Stimulated activated memory B cell treated with anti-CD40 and anti-IgM and Interleukin-4, amounts not matched to agents 10 μg/mL and 1 μg/mL and 100 μg/mL, for 72 hours (primary cell): ENCODE measurements at places on chromosomes 1 and 21.
A peak's percentile ranks its signal among the peaks of the same experiment; 100 is the strongest.

GRCh38 chr1:155030899-155031298 lies 2.7 kb downstream of the DCST2 start:
- H3K27ac ChIP-seq = no peak overlapping the region
- H3K4me3 ChIP-seq = no peak overlapping the region
- no peaks in the 10 kb centered on the region for H3K36me3 ChIP-seq

GRCh38 chr1:240888039-240888786 lies 276.3 kb upstream of the GREM2 start:
- no peaks in the 10 kb centered on the region for H3K4me1 ChIP-seq
- no peaks in the 10 kb centered on the region for H3K27me3 ChIP-seq
- no peak overlapping the region for H3K4me3 ChIP-seq
- no peak for ATAC-seq

- H3K27ac ChIP-seq = no peak overlapping the region
- H3K4me1 ChIP-seq = no peaks in the 10 kb centered on the region
- H3K36me3 ChIP-seq = no peaks in the 10 kb centered on the region
- peaks cover 10% of the 10 kb centered on the region for H3K27me3 ChIP-seq
- H3K4me3 ChIP-seq = no peak overlapping the region
These were observed 113.0 kb upstream of the UBE2U start for GRCh38 chr1:64090436-64090835.

DNA sequence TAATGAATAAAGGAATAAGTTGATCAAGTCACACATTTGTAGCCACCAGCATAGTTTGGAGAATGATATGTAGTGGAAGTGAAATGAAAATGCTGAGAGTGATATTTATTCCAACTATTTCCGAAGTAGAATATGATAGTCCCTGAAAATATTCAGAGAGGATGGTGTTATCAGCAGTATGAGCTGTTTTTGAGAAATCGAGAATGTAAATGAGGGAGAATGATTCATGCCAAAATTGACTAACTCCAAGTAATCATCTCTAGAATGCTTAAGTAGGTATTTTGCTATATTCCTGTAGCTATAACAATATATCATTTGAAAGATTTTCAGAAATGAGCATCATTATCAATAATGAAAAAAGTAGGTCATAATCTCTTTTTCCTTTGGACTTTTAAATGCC lies 178.9 kb downstream of the PDE4B start:
- no peaks in the 10 kb centered on the region for H3K36me3 ChIP-seq
- no peak overlapping the region for H3K4me3 ChIP-seq
- H3K27me3 ChIP-seq = peaks cover 21% of the 10 kb centered on the region
- no peaks in the 10 kb centered on the region for H3K4me1 ChIP-seq
- no peak for ATAC-seq

- no peak overlapping the region for H3K4me3 ChIP-seq
- ATAC-seq = no peak
- H3K4me1 ChIP-seq = no peaks in the 10 kb centered on the region
- no peaks in the 10 kb centered on the region for H3K27me3 ChIP-seq
These were observed 833.5 kb downstream of the ADGRL2 start for GRCh38 chr1:82634266-82634665.

DNA sequence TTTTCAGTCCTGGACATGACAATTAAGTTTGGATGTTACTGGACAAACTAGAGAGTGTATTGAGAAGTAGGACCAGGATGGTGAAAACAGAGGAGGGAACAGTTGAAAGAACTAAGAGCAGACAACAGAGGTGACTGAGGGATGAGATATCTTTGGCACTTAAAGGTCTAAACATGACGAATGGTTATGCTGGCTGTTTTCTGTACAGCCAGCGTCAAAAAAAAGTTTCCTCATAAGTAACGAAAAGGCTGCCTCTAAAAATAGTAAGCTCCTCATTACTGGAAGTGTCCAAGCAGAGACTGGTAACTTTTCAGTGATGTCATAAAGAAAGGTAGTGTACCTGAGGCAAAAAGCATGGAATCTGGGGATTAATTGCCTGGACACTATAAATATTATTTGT lies 35.2 kb upstream of the AK4 start:
- ATAC-seq = no peak
- H3K4me3 ChIP-seq = no peak overlapping the region
- H3K27me3 ChIP-seq = peaks cover 53% of the 10 kb centered on the region
- H3K4me1 ChIP-seq = no peaks in the 10 kb centered on the region
- H3K27ac ChIP-seq = no peak overlapping the region

- no peak overlapping the region for H3K27ac ChIP-seq
- ATAC-seq = no peak
- H3K4me1 ChIP-seq = no peaks in the 10 kb centered on the region
- H3K27me3 ChIP-seq = peaks cover 31% of the 10 kb centered on the region
- peaks cover 5% of the 10 kb centered on the region for H3K36me3 ChIP-seq
These were observed 84.4 kb downstream of the RNF220 start for GRCh38 chr1:44489481-44489880.

- H3K27ac ChIP-seq = peak overlapping the region; percentile 36
- no peak for ATAC-seq
- H3K4me1 ChIP-seq = peaks cover 29% of the 10 kb centered on the region
- no peak overlapping the region for H3K4me3 ChIP-seq
These were observed 60.2 kb downstream of the MDM4 start for GRCh38 chr1:204576422-204576821.

DNA sequence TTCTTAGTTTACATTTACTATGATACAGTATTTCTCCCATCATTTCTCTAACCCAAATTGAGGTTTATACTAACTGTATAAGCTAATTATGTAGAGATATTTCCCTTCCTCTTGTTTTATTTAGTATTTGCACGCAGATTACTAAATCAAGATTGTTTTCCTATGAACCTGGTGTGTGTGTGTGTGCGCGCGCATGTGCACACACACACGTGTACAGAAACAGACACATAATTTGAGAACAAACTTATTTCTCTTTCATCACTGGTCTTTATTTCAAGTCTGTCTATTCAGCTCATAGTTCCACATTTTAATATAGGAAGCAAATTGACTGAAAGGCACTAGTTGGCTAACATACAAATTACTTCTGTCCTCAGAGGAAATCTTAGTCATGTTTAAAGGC lies 19.7 kb upstream of the COL24A1 start:
- H3K36me3 ChIP-seq = no peaks in the 10 kb centered on the region
- no peaks in the 10 kb centered on the region for H3K4me1 ChIP-seq
- ATAC-seq = no peak
- no peaks in the 10 kb centered on the region for H3K27me3 ChIP-seq

- ATAC-seq = no peak
- no peak overlapping the region for H3K27ac ChIP-seq
- H3K4me1 ChIP-seq = no peaks in the 10 kb centered on the region
- H3K4me3 ChIP-seq = no peak overlapping the region
- no peaks in the 10 kb centered on the region for H3K36me3 ChIP-seq
These were observed 45.9 kb downstream of the NID1 start for GRCh38 chr1:236018885-236019453.

- H3K4me1 ChIP-seq = peaks cover 27% of the 10 kb centered on the region
- H3K27ac ChIP-seq = no peak overlapping the region
- no peak overlapping the region for H3K4me3 ChIP-seq
- H3K27me3 ChIP-seq = peaks cover 11% of the 10 kb centered on the region
These were observed 25.6 kb downstream of the LDLRAP1 start for GRCh38 chr1:25568834-25569596.

- no peaks in the 10 kb centered on the region for H3K27me3 ChIP-seq
- ATAC-seq = no peak
- H3K36me3 ChIP-seq = no peaks in the 10 kb centered on the region
- H3K4me1 ChIP-seq = peaks cover 13% of the 10 kb centered on the region
- no peak overlapping the region for H3K4me3 ChIP-seq
- H3K27ac ChIP-seq = peak overlapping the region; percentile 8
These were observed 156.9 kb upstream of the SOD1 start for GRCh38 chr21:31502537-31503143.

GRCh38 chr1:11731691-11732283 lies 4.1 kb upstream of the AGTRAP start:
- H3K4me1 ChIP-seq = peaks cover 33% of the 10 kb centered on the region
- H3K4me3 ChIP-seq = peak overlapping the region; percentile 39
- H3K27ac ChIP-seq = peak overlapping the region; percentile 50
- no peak for ATAC-seq
- H3K27me3 ChIP-seq = no peaks in the 10 kb centered on the region

DNA sequence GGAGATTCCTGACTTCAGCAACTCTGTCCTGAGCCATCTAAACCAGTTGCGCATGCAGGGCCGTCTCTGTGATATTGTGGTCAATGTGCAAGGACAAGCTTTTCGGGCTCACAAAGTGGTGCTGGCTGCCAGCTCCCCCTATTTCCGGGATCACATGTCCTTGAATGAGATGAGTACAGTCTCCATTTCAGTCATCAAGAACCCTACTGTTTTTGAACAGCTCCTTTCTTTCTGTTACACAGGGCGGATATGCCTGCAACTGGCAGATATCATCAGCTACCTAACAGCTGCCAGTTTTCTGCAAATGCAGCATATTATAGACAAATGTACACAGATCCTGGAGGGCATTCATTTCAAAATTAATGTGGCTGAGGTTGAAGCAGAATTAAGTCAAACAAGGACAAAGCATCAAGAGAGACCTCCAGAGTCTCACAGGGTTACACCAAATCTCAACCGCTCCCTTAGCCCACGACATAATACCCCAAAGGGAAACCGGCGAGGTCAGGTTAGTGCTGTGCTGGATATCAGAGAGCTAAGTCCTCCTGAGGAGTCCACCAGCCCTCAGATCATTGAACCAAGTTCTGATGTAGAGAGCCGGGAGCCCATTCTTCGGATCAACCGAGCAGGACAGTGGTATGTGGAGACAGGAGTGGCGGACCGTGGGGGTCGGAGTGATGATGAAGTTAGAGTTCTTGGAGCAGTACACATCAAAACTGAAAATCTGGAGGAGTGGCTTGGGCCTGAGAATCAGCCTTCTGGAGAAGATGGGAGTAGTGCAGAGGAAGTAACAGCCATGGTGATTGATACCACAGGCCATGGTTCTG lies 2.3 kb downstream of the ZBTB37 start:
- peaks cover 42% of the 10 kb centered on the region for H3K36me3 ChIP-seq
- no peak for ATAC-seq
- no peak overlapping the region for H3K4me3 ChIP-seq
- H3K27ac ChIP-seq = peak overlapping the region; percentile 11
- peaks cover 44% of the 10 kb centered on the region for H3K4me1 ChIP-seq

DNA sequence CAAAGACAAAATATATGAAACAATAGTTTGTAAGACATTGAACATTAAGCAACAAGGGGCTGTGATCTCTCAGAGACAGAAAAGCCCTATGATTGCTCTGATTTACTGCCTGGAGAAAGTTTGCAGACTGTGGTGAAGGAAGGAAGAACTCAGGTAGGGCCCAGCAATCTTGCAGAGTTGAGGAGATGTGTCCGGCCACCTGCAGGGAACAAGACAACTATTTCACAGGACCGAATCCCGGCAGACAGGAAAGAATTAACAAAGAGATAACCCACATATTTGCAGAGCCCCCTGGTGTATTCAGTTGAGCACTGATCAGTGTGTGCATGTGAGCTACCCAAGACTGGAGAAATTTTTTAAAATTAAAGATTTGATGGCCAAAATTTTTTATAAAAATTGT lies 58.3 kb upstream of the FMN2 start:
- ATAC-seq = no peak
- H3K4me3 ChIP-seq = no peak overlapping the region
- no peak overlapping the region for H3K27ac ChIP-seq
- H3K27me3 ChIP-seq = no peaks in the 10 kb centered on the region
- H3K4me1 ChIP-seq = no peaks in the 10 kb centered on the region
- H3K36me3 ChIP-seq = no peaks in the 10 kb centered on the region

- H3K27me3 ChIP-seq = no peaks in the 10 kb centered on the region
- no peak for ATAC-seq
- no peak overlapping the region for H3K4me3 ChIP-seq
- no peaks in the 10 kb centered on the region for H3K36me3 ChIP-seq
- H3K4me1 ChIP-seq = no peaks in the 10 kb centered on the region
These were observed 36.4 kb downstream of the DNM3 start for GRCh38 chr1:171877701-171878100.

DNA sequence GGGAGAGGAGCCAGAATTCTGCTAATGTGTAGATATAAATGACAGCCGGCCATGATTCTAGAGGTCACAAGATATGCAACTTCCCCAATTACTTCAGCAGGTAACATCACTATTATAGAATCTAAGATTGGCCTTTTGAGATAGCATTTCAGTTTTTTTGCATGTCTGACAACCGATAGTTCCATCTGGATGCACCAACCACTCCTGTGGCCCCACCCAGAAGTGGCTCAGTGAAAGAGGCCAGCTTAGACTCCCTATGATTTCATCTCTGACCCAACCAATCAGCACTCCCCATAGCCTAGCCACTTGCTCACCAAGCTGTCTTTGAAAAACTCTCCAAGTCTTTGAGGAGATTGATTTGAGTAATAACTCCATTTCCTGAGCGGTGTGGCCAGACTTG lies 30.3 kb upstream of the NUF2 start:
- ATAC-seq = no peak
- no peak overlapping the region for H3K27ac ChIP-seq
- H3K27me3 ChIP-seq = no peaks in the 10 kb centered on the region
- peaks cover 10% of the 10 kb centered on the region for H3K4me1 ChIP-seq
- no peak overlapping the region for H3K4me3 ChIP-seq
- H3K36me3 ChIP-seq = peaks cover 50% of the 10 kb centered on the region

DNA sequence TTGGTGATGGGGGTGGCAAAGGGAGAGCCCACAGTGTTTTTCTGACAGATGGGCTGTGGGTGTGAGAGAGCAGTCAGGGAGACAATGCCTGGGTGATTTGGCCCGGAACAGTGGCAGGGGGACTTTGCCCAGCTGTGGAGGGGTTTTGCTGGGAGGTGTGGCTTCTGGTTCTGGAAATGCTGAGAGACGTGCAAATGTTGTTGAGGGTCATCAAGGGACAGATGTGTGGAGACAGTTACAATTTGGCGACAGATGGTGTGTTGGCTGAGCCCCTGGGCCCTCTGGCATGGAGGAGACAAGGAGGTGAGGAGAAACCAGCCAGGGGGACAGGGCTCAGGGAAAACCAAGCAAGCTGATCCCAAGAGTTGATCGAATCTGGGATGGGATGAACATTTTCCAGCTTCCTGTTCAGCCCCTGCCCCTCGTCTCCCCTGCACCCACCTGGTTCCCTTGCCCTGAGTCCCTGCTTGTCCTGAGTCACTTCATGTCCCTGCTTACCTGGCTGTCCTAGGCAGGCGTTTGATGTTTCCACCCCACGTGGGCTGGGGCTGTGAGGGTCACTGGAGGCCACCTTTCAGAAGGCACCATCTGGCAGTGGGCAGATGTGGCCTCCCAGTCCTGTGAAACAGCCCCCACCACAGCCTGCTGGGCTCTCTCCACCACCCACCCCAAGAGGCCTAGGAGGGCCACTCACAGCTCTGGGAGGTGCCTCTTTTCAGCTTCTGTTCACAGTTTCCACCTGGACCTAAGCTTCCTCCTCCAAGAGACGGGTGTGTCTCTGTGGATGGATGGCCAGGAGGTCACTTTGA lies 15.8 kb upstream of the ZNF678 start:
- peaks cover 17% of the 10 kb centered on the region for H3K36me3 ChIP-seq
- no peak overlapping the region for H3K27ac ChIP-seq
- peaks cover 6% of the 10 kb centered on the region for H3K4me1 ChIP-seq
- no peak overlapping the region for H3K4me3 ChIP-seq

GRCh38 chr1:10678402-10678801 lies 118.0 kb downstream of the CASZ1 start:
- H3K4me3 ChIP-seq = no peak overlapping the region
- no peaks in the 10 kb centered on the region for H3K27me3 ChIP-seq

GRCh38 chr1:246008363-246008831 lies 498.7 kb downstream of the SMYD3 start:
- ATAC-seq = no peak
- H3K27me3 ChIP-seq = no peaks in the 10 kb centered on the region
- no peak overlapping the region for H3K4me3 ChIP-seq
- no peaks in the 10 kb centered on the region for H3K4me1 ChIP-seq
- H3K36me3 ChIP-seq = no peaks in the 10 kb centered on the region
- no peak overlapping the region for H3K27ac ChIP-seq

- no peaks in the 10 kb centered on the region for H3K27me3 ChIP-seq
- no peaks in the 10 kb centered on the region for H3K36me3 ChIP-seq
- no peak overlapping the region for H3K4me3 ChIP-seq
- no peaks in the 10 kb centered on the region for H3K4me1 ChIP-seq
- ATAC-seq = no peak
These were observed 113.9 kb downstream of the ATP5PO start for GRCh38 chr21:33801424-33802405.
